Activated CD8-positive, alpha-beta memory T cell treated with anti-CD3 and anti-CD28 coated beads, Interleukin-2, amount 50 U/mL, for 4 hours (primary cell): ENCODE measurements at places on chromosomes 6 and 20.

DNA sequence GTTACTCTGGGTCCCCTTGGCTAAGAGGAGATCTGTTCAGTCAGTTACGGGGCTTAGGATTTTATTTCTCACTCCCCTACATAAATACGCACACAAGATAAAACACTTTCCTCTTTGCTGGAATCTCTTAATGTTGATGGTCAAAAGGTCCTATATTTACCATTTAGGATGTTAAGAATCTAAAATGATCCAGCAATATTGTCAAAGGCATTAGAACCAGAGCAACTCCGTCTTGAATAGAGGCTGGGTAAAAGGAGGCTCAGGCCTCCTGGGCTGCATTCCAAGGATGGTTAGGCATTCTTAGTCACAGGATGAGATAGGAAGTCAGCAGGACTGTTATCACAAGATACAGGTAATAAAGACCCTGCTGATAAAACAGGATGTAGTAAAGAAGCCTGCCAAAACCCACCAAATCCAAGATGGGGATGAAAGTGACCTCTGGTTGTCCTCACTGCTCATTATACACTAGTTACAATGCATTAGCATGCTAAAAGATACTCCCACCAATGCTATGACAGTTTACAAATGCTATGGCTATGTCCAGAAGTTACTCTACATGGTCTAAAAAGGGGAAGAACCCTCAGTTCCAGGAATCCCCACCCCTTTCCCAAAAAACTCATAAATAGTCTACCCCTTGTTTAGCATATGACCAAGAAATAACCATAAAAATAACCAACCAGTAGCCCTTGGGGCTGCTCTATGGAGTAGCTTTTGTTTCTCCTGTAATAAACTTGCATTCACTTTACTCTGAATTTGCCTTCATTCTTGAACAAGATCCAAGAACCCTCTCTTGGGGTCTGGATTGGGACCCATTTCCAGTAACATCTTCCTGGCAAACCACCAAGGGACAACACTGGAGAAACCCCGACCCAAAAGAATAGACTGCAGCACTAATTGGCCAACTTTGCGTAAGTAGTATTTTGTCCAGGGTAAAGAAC is 107.5 kb downstream of the DTNBP1 start:
- no peak for DNase-seq

DNA sequence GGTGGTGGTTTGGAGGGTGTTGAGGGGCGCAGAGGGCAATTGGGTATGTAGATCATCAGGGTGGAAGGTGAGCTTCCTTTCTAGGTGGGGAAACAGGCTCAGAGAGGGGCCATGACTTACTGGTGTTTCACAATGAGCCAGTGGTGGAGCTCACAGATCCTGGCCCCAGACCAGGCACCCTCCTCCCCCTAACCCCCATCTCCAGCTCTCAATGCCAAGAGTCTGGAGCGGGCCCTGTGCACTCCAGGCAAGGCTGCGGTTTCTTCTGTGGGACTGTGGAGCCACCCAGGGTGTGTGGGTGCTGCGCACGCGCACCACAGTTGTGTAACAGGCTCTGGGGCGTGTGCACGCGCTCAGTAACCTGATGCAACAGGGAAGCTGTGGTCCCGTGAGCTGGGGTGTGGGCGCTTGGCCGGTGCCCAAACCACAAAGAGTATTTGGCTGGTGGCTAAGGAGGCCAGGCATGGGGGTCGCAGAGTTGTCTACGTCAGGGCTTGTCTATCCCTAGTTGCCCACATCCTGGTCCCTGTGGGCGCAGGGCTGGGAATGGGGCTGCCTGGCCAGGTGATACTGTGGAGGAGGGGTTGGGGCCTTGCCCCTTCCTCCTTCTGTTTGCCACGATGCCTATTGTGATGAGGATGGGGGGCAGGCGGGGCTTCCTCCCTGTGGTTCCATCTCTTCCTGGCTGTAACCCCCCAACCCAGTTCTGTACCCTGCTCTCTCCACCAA is 37.5 kb upstream of the MRPS18A start:
- DNase-seq, result peak; percentile 71

DNA sequence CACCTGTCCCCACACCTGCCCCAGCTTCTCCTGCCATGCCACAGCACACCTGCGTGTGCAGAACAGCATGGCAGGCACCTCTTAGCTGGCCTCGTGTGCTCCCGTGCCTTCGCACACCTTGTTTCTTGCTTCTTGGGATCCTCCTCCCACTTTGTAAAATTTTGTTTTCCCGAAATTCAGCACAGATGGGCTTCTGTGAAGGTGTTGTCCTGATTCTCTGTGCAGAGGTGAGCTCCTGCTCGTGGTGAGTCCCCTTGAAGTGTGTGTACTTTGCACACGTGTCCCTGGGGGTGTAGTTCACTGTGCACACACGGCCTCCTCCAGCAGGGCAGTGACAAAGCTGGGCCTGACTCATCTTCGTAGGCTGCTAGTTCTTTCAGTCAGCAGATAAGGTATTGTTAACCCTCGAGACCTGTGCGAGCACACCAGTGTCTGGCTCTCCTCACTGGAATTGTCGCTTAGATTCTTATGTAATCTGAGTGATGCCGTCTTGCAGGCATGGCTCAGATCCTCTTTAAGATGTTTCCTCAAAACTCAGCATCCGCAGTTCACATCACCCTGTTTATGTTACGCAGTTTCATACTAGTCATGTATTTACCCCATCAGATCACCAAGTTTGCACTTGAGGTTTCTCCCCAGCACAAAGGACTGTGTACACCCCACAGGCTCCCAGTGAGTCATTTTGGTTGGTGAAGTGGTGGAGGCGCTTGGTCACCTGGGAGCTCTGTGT is 77.7 kb downstream of the CDYL start:
- DNase-seq, result no peak

DNA sequence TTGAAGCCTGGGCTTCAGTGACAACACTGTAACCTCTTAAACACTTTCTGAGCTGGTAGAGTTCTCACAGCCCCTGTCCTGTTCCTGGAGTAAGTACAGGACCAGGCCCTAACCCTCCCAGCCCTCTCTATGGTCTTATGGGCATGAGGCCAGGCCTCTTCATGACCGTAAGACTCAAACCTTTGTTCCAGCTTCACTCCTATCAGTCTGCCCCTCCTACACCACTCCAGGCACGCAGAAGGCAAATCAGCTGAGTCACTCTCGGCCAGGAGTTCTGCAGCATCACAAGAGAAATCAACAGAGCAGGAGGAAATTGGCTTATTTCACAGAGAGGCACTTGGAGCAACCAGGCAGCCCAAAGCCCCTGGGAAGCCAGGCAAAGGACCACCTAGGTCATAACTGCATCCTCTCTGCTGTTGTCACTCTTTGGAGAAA is 25.3 kb upstream of the CHD6 start:
- no peak for DNase-seq

DNA sequence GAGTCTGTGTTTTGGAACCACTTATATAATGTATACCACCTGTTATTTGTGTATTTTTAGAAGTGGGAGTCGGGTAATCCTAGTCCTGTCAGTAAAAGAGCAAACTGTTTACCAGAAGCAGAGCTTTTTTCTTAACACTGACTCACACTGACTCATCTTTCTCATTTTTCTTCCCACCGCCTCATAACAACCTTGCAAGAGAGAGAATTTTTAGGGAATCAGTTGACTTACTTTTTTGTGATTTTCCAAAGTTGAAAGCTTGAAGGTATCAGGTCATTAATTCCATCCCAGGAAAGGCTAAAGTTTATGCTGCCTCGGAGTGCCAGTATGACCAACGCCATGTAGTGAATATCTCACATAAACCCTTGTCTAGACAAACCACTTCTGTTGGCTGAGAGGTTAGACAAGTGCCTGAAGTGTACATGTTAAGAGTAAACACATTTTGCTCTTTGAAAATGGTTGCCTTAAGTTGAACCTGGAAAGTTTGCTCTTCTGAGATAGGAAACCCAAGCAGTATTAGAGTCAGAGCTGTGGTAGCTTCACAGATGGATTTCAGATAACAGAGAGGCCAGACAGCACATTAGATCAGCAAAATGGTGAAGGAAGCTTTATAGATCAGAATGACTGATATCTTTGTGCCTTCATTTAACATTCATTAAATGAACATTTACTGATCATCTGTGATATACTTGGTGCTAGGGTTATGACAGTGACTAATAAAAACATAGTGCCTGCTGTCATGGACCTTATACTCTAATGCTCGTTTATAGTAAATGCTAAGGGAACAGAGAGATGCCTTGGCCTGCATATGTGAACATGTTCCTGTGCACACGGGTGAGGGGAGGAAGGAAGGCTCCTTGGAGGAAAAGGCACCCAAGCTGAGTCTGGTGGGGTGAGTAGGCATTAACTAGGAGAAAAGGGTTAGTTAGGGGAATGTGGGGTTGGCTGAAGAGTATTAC is 29.1 kb upstream of the PKIG start:
- no peak for DNase-seq

GRCh38 chr6:70398783-70399728 is 14.3 kb upstream of the FAM135A start:
- DNase-seq, result no peak

- DNase-seq, result no peak
Measured at GRCh38 chr20:50127587-50128519, 14.9 kb upstream of the UBE2V1 start.

- no peak for DNase-seq
Measured at GRCh38 chr6:110816677-110817076, 1.4 kb upstream of the CDK19 start.
